Right ventricle myocardium inferior (tissue), 1 donor: ENCODE measurements at places on chromosomes 12 and 14. TPM values are rescaled to one million over a fixed set of nuclear protein-coding genes. Genes with fewer than 3 reads are reported as not detected.

DNA sequence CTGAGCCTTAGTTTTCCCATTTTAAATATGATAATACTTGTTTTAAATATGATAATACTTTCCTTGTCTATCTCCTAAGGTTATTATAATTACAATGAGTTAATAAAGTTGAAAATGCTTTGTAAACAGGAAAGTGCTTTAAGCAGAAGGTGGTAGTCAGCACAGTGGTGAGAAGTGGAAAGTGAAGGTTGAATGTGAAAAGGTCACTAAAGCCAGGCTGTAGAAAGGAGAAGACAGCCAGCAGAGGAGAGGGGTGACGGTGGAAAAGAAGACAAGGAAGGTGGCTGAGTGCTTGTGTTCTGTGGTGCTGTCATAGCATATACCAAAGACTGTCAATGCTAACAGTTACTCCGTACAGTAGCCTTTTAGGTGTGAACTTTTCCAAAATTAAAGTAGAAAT lies 117.8 kb downstream of the ESR2 start:
- no peak for DNase-seq

- no peak for DNase-seq
Measured at GRCh38 chr14:69880893-69881292, 1.7 kb downstream of the SMOC1 start.

DNA sequence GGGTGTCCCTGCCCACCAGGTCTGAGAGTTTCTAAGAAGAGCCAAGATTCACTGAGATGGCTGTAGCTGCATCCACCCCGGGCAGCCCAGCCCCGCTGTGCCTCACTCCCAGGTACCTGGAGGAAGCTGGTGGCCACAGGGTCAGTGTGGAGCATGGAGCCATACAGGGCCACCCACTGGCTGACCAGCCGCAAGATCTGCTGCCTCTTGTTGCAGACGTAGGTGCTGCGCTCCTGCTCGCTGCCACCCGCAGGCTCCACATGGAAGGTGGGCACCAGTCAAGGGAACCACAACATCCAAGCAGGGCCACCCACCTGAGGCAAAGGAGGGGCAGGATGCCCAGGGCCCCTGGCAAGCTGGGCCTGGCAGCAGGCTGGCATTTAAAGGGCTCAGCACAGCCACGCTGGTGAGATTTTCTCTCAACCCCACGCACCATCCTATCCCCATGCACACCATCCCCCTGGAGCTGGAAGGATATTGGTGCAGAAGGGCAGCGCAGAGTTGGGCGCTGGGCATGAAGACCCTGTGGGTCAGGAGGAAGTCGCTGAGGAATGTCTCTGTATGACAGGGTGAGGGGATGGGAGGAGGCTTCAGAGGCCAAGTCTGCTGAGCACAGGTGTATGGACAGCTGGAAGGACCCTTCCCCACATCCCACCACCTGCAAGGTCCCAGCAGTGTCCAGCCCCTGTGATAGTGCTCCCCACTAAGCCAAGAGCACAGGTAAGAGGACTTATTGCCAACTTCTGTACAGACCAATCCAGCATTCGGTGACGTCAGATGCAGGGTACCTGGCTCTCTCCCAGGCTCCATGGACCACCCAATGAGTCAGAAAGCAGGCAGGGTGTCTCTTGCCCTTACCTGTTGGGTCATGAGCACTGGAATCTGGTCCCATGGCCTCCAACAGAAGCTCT lies 10.8 kb downstream of the RAPGEF3 start:
- no peak for DNase-seq

DNA sequence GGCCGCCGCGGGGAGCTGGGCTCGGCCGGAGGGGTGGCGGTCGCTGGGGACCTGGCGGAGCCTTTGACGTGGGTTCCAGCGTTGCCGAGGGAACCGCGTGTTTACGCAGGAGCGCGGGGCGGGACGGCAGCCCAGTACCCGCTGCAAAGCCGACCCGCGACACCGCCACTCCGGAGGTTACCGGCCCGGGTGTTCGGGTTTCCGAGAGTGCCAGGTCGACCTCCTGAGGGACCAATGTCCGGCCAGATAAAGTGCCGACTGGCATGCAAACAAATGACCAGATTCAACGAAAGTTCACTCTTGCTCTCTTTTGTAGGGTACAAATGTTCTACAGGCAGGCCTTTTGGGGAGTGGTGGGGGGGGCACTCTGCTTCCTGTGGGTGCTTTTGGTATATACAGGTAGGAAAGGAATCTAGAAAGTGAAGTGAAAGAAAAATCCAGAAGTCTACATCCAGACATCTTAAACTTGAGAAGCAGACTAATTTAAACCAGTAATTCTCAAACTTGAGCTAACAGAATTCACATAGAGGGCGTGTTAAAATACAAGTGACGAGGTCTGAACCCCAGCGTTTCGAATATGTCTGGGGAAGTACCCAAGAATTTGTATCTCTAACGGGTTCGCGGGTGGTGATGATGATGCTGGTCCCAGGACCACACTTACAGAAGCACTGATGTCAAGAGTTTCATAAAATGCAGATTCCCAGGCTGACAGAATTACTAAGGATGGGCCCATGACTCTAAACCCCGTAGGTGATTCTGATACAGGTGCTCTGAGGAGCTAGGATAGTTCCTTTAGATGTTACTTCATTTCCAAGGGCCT lies at the start of gene GPR135:
Gene GPR135, minus strand, starts transcription at position 65 of the 820 bp plus-strand sequence. CDS start 154 bp downstream, outside the sequence.
- DNase-seq: no peak

GAPDH gene
- 4,337 TPM for total RNA-seq

TSPAN11 gene
- 1.5 TPM for total RNA-seq

KLRG1 gene
- total RNA-seq: 5.8 TPM

EXOC3L4 gene
- 1.2 TPM for total RNA-seq
